ENCODE measurements at places on chromosomes 3 and 15.

DNA sequence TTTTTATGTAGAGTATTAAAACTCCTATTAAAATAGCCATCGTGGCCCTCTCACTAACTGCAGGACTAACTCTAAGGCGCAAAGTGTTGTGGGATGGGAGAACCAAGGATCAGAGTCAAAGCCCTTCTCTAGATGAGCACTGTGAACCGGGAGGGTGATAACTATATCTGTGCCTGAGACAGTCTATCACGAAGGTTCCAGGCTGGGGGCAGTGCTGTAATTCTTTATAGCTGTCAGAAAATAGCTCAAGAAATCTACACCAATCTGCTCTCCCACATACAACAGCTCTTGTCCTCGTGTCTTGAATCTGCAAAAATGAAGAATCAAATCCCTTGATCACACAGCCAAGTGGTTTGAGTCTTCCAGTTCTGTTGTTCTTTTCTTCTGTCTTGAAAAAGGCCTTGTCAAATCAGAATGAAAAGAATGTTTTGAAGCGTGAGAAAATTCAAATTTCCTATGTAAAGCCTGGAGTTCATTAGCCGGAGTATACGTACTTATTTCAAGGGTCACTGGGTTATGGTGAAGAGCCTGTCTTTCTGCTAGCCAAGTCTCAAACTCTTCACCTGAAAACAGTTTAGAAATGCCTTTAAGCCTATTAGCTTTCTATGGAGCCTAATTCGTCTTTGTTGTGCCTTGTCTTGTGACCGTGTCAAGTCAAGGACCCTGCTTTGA lies 185.3 kb upstream of the NECTIN3 start:
- DNase-seq, result no peak

DNA sequence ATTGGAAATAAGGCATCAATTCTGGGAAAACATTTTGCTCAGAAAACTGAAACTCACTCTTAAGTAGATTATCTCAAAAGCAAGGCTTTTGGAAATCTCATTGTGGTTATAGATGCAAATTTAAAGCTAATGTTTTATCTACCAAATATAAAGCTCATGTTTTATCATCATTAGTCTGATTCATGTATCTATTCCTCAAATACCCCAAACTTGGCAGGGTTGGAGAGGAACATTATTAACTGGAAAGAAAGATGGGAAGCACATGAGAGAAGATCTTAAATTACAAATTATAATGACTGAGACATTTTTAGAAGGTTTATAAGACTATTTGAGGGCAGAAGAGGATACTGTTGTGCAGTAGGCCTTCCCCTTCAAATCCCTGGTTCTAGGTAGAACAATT lies 137.3 kb upstream of the TGFBR2 start:
- DNase-seq, result no peak

DNA sequence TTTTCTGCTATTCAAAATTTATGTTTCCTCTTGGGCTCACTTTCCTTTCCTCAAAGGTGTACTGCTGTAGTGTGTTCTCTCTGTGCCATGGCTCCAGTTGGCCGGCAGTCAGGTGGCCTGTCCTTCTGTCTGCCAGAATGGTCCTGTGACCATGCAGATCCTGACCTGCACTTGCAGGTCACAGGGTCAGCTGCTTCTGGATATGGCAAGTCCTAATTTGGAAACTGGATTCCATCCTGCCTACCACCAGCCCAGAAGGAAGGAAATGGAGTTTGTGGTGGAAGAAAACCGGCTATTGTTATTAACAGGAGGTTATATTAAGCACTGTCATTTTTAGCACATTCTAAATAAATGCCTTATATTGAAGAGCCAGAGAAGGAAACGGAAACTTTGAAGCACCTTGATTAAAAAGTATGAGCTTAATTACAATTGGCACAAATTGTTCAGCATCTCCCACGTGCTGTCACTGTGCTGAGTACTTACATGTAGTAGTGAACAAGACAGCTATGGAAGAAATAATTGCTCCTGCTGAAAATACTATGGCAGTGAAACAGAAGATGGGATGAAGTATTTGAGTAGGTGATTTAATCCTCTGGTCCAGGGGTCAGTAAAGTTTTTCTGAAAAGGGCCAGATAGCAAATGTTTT lies 362.8 kb downstream of the PTPRG start:
- DNase-seq, result no peak

GRCh38 chr15:58628206-58628947 lies 121.1 kb downstream of the ADAM10 start:
- no peak for DNase-seq

DNA sequence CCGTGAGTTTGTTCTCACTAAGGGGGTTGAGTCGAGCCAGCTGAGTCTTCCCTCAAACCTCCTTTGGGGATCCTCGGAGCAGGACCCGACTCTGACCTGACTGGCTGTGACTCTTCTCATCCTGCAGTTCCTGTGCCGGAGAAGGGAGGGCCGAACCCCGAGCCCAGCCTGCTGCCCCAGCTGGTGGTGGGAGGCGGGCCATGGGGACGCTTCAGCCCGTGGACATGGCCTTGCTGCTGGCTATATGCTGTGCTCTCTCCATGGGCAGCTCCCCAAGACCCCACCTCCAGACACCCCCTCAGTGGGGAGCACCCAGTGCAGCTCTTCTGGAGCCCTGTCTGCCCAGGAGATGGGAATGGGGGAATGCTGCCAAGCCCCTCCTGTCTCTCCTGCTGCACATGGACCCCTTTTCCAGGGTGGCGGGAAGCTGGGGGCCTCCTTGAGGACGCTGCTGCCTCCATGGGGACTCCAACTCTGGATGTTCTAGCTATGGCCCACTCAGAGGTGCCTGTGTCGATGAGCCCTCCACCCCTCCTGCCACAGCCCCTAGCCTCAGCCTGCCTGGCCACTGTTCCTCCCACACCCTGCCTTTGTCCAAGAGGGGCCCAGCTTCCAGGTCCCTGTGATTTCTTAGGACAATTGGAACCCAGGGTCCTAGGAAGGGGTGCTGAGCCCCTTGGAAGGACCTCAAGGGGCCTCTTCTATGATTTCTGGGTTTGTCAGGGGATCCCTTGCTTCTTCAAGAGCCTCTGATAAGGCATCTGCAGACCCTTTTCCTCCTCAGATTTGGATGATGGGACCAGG lies 12.8 kb downstream of the C15orf39 start:
- no peak for DNase-seq

GRCh38 chr15:101810876-101811275 lies 1.1 kb upstream of the OR4F15 start:
- DNase-seq, result no peak

DNA sequence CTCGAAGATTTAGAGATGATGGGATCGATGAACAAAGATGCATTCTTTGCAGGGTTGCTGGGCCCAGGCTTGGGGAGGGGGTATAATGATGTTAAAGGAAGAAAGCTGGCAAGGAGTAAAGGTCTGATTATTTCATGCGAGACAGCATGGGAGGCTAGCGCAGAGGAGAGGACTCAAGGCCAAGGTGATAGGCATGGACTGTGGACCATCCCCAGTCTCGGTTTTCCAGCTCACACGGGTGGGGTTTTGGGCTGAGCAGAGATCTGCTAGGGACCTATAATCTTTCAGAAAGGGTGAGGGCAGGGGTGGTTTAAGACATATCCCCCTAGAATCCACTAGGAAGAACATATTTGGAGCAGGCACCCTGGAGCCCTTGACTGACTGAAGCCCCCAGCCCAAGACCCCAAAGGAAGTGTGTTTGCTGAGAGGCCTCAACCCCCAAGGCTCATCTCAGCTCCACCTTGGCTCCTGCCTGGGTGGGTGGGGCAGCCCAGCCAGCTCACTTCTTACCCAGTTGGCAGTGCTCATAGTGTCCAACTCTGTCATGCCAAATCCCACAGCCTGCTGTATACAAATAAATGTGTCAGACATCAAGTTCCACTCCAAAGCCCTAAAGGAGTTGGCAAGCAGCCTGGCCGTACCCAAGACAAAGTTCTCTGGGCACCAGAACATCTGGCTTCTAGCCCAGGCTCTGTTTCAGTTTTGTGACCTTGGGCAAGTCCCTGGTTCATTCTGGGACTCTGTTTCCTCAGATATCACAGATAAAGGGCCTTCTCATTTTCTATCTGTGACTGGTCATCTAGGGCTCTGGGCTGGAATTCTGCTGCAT lies 17.9 kb downstream of the ACSBG1 start:
- no peak for DNase-seq

- DNase-seq, result no peak
Measured at GRCh38 chr3:122784436-122784835, 9.2 kb downstream of the HSPBAP1 start.

DNA sequence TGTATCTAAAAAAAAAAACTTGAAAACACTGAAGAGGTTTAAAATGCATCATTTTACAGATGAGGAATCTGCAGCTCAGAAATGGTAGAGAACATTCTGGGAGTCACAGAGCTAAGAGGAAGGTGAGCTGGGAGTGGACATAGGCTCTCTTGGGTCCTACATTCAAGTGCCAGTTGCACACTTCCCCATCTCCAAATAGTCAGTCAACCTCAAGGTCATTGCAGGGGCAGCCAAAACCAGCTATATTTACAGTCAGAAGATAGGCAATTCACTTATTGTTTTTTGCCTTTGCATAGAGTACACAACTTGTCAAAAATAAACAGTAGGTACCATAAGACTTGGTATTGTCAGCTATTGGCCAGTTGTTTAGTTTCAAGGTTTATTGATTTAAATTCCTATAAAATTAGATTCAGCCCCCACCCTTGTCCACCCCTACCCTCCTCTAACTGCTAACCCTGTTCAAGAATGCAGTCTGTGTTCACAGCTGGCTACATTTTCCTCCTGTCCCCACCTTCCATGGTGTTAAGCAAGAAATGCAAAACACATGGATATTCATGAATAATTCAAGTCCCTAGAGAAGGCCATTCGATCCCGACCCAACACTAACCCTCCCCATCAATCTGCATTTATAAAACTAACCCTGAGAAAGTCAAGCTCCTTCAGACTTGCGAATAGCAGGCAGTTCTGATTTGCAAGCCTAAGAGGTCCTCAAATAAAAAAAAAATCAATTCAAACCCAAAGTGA lies 567.0 kb upstream of the MCTP2 start:
- no peak for DNase-seq

DNA sequence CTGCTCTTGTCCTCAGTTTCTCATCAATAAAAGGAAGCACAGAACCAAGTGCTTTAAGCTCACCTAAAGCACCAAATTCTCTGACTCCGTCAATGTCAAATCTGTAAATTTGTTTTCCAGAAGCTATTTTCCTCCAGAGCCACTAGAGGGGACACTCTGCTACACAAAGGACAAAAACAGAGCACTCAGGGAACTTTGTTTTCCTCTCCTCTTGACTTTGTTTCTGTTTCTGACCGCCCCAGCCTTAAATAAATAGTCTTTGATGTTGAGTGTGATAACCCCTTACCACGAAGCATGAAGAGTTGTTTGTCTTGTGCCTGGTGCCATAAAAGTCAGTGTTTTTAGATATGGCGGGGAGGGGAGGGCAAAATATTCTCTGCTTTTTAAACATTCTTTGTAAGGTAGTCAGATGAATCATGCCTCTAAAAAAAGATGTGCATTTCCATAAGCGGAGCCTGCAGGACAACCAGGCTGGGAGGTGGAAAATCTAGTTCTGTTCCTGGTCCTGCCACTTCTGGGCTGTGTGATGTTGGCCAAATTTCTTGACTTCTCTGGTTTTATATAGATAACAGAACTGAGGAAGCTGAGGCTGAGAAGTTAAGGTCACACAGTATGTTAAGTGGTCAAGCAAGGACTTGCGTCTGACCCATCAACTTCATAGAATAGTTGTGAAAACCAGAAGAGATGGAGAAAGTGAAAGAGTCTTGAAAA lies 7.3 kb upstream of the ZBTB38 start:
- no peak for DNase-seq

- no peak for DNase-seq
Measured at GRCh38 chr3:157830556-157831236, 275.5 kb downstream of the SHOX2 start.

- no peak for DNase-seq
Measured at GRCh38 chr3:33388374-33389100, 51.7 kb downstream of the UBP1 start.

GRCh38 chr3:106130384-106131198 lies 261.8 kb upstream of the CBLB start:
- no peak for DNase-seq

GRCh38 chr3:129672412-129672811 lies 65.9 kb upstream of the PLXND1 start:
- DNase-seq, result no peak

- DNase-seq, result peak; percentile 57
Measured at GRCh38 chr15:57100136-57100539, 181.7 kb downstream of the TCF12 start.

DNA sequence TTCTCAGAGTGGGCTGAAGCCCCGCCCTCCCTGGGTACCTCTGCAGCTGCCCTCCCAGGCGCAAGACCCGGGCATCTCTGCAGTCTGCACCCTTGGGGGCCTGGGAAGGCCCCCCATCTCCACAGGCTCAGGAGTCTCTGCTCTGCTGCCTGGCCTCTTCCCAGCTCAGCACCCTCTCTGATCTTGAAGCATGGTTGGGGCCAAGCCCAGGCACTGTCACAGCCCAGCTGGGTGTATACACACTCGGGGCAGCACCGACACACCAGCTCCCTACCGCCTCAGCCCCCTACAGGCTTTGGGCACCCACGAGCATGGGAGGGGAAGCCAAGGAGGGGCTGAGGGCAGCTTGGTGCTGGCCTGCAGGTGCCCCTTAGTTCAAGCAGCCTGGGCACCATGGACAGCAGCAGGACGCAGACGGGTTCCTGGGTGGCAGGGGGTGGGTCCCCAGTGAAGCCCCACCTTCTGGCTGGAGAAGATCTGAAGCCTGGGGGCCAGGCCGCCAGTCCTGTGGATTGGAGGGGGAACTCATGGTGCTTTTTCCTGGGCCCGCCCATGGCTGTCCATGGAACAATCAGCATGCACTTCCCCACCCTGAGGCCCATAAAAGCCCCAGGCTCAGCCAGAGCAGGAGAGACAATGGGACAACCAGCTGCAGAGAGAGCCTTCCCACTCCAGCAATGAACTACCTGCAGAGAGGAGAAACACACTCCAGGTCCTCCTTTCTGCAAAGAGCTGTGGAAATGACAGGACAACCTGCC lies 170.6 kb downstream of the TJP1 start:
- DNase-seq, result no peak

DNA sequence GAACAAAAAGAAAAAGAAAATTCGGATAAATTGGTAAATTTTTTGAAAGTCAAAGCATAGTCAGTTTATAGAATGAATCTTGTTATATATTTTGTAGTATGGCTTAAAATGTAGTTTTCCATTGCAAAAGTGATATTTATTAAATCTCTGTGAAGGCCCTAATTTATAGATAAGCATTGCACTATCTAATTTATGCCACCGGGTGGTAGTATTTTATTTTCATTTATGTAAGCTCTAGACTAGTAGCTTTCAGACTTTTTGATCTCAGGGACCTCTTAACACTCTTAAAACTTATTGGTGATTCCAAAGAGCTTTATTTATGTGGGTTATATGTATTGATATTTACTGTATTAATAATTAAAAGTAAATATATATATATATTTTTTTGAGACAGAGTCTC lies 133.9 kb upstream of the LRRFIP2 start:
- DNase-seq, result no peak

DNA sequence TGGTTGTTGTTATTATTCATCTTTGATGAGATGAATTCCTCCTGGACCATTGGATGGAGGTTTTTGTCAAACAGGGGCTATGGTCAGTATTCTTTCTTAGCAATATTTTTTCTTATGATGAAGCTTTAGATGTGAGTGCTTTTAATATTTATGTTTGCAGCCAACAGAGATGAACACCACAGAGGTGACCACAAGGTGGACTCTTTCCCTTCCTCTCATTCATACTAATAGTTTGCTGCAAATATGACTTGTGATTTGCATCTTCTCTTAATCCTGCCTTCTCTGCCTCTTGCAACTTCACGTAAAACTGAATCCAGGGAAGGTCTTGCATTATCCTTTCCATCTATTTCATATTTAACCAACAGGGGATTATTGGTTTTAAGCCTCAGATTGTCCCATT lies 473.1 kb upstream of the UBE2E2 start:
- DNase-seq, result no peak

GRCh38 chr3:114375608-114376421 lies 82.0 kb downstream of the TIGIT start:
- no peak for DNase-seq

- no peak for DNase-seq
Measured at GRCh38 chr15:70535071-70535954, 228.0 kb downstream of the UACA start.
